ENCODE measurements at places on chromosomes 3 and 15.

- DNase-seq, result no peak
These were observed 86.0 kb upstream of the LPP start for GRCh38 chr3:188067932-188068331.

DNA sequence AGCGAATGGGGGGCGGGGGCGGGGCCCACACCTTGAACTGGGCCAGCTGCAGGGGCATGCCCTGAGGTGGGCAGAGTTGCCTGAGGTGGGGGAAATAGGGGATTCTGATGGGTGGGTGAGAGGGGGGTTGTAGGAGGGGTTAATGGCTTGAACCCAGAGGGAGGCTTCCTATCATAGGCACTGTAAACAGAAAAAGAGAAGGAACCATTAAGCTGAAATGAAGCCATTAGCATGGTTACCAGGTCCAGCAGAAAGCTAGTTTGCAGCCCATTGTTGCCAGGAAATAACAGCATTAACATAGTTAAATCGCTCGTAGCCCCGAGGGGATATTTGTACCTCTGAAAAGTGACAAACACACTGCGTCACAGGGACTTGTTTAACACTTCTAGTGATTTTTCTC lies 29.0 kb downstream of the ETV5 start:
- no peak for DNase-seq

DNA sequence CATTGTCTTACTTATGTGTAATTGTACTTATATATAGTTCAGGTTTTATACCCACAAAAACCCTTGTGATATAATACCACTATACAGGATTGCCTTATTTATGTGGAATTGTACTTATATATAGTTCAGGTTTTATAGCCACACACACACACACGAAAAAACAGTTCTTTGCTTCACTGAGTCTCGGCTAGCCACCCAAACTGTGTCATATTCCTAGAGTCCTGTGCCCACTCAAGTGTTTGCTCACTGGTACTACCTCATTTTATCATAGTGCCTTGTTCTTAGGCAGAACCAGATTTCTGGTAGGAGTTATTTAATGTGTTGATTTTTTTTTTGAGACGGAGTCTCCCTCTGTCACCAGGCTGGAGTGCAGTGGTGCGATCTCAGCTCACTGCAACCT lies 12.5 kb downstream of the RASA2 start:
- DNase-seq, result no peak

- no peak for DNase-seq
These were observed 92.5 kb downstream of the IL20RB start for GRCh38 chr3:137050281-137050680.

DNA sequence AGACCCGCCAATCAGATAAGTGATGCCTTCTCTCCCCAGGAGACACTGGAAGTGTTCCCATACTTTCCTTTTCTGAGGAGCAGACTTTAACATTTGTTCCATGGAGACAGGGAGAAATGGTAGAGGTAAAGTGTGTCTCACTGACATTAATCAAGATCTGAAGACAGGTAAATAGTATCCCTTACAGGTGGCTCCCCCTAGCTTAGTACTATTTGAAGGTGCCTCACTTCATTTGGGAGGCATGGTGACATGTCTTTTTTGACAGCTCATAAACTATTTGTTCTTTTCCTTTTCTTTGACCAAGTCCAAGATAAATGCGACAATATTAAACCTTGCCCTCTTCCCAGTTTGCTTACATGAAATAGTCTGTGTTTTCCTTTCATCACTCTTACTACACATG lies 485.6 kb upstream of the IL12A start:
- DNase-seq, result no peak

DNA sequence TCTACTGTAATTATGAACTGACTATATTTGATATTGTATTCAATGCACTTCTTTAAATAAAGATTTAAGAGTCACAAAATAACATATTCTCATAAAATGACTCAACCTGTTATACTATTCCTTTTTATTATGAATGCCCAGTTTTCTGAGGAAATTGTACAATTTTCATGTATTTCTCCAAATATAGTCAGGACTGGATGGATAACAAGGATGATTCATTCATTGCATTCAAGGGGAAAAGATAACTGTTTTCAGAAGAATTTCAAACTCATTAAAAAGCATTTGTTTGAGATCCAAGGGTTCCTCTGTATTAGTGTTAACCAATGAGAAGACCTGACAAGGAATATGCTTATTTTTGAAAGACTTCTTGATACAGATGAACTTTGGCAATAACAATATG lies 163.7 kb downstream of the MEIS2 start:
- DNase-seq, result no peak

Measured in NK-92 treated with Interleukin-12 subunit alpha and Interleukin-12 subunit beta, amount 100 ng/mL, for 24 hours (cell line).